ENCODE measurements at places on chromosomes 12 and 14. TPM values are rescaled to one million over a fixed set of nuclear protein-coding genes. Genes with fewer than 3 reads are reported as not detected.

DNA sequence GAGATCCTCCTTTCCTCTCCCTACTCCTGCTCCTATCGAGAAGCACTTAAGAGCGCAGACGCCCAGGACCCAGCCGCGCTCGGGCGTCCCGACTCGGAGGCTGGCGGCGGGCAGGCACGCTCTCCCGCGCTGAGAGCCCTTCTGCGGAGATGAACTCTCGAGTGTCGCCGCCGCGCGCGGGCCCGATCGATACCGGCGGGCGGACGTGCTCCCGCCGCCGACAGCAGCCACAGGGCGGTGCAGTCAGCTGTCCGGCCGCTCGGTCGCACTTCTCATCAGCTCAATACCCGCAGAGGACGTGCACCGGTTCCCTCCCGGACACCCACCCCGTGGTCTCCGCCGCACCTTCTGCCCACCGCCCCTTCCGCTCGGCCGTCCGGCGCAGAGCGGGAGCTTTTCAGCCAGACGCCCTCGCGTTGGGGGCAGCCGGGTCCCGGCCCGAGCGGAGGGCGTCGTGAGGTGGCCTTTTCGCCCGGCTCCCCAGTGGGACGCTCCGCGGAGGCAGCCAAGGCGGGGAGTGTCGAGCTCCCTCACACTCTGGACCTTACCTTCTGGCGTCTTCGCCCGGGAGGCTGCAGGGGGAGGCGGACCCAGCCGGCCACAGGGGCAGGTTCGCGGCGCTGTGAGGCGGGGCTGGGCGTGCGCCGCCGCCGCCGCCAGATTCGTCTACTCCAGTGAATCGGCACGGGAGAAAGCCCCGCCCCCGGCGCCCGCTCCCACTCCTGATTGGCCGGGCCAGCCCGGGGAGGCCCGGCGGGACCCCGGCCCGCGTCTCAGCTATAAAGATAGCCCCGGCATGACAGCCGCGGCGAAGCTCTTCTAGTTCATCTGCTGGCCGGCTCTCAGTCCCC is at the start of gene INSM2:
TSS of gene INSM2 (plus strand) at position 808 of the 851 bp plus-strand sequence. CDS start 89 bp downstream, outside the sequence.
- DNase-seq: peak; percentile 48

GRCh38 chr12:132672116-132672515 is 15.0 kb downstream of the POLE start:
- DNase-seq: no peak

- DNase-seq: no peak
These were observed 8.9 kb upstream of the B4GALNT1 start for GRCh38 chr12:57641699-57642442.

DNA sequence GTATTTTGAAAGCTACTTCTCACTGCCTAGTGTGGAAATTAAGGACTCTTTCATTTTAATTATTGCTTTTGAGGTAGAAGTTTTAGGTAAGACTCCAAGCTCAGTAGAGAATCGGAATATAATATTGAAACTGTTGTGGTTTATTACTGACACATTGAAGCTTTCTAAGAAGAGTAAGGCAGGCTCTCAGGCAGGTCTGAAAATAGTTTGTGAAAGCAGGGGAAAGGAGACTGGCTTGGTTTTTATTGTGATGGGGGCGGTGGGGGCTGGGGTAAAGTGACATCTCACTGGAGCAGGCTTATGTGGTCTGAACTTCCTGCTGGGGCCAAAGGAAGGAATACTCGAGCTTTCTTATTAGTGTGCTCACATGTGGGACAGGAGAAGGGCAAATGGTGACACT is 79.5 kb downstream of the OTOGL start:
- no peak for DNase-seq

DNA sequence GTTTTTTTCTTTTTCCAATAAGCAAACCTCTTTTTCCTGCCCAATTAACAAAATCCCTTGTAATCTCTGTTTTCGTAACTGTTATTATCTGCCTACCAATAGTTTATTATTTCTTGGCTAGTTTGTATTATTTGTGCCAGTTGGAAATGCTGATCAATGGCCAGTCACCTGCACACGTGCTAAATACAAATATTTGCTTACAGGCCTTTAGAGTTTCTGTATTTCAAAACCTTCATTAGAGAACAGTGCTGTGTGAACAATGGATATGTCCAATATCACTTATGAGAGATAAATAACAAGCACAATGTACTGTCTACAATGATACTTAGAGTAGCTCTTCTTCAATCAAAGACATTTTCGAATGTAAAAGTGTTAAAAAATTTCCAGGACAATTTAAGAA is 10.8 kb upstream of the DYRK2 start:
- DNase-seq: no peak

GRCh38 chr14:37483672-37484071 is 111.4 kb downstream of the FOXA1 start:
- DNase-seq: no peak

DNA sequence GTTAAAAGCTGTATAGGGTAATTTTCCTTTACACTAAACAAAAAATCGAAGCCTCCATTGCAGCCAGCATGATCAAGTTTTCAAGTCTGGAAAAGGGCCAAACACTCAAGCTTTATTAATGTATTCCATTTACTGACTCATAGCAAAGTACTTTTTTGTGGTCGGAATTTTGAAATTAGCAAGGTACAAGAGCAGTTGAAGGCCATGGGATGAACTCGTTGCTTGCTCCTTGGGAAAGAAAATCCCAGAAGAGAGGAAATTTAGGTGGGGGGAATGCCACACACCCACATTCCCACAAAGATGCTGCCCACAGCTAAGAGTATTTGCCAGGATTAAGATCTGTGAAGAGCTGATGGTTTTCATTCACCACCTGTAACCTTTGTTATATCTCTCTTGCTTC is 333.7 kb downstream of the EGLN3 start:
- no peak for DNase-seq

TTC7B gene
- 31.5 TPM for polyA plus RNA-seq

DNA sequence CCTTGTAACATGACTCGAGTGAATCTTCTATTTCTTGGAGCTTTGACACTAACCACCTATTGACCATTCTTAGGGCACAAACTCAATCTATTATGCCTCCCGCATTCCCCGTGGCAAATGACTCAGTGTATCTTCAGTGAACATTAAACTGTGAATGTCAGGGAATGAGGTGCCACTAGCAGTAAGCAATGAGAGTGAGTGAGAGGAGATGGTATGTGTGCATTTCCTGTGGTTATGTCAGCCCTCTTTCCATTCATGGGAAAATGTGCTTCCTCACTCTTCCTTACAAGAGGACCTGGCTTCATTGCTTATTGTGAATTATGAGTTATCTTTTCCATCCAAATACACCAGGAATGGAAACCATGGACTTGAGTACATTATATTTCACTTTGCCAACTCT is 229.2 kb downstream of the EMP1 start:
- DNase-seq: peak; percentile 47

FOXN4 gene
- 0.52 TPM for polyA plus RNA-seq

GRCh38 chr12:5012337-5012736 is 31.3 kb upstream of the KCNA5 start:
- no peak for DNase-seq

- no peak for DNase-seq
These were observed 23.8 kb downstream of the GNS start for GRCh38 chr12:64735442-64735841.

GRCh38 chr14:26531894-26532293 is 65.9 kb downstream of the NOVA1 start:
- DNase-seq: no peak

DNA sequence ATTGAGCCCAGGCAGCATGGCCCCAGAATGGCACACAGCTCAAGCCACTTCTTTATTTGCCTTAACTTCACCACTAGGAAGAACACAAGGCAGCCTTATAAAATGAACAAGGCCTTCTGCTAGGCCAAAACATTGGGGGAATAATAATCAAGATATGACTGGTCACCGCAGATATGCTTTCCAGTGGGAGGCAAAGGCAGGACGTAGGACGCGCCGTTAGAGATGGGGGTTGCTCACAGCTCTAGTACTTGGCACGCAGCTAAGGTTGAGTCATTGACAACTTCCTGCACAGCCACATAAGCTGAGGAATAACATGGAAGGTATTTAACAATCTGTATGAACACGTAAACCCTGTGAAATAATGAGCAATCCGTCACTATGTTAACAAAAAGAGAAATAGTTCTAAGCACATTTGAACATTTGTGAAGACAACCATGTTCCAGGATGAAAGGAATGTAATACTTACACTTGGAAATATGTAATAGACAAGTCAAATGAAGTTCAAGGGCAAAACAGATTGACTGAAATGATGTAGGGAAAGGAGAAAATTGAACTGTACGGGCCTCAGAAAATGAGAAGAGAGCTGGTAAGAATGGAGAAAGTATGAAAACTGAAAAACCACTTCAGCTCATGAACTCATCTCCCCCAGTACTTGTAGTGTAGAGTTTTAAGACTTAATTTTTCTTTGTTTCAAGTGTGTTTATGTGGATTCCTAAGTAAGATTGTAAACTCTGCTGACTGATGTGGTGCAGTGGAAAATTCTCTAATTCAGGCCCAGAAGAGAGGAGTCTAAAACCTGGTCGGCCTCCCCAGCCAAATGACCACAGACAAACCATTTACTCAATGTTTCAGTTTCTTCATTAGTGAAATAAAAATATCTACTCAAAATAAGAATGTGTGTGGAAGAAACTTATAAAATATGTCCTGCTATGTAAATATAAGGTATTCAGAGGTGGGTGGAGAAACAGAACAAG is 59.3 kb upstream of the CCDC91 start:
- peak; percentile 39 for DNase-seq

- DNase-seq: no peak
These were observed 353.0 kb upstream of the TMTC1 start for GRCh38 chr12:30136696-30137095.

SOAT2 gene
- polyA plus RNA-seq: 4.8 TPM

PROX2 gene
- polyA plus RNA-seq: 0.44 TPM

DNA sequence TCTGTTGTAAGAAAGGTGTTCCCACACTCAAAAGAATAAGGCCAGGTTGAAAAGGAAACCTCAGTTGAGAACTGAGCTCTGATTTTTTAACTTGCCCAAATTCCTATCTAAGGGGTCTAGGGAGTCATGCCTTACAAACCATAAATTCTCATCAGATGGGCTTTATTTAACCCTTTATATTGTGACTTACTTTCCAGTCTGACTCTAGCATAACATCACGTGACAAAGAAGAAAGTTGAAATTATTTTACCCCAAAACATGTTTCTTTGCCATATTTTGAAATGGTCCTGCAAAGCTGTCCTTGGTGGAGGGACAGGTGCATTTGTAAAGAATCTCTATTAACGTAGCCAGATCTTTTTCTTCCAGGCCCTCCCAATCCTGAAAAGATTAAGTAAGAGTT is 411.7 kb downstream of the GALC start:
- DNase-seq: no peak

DNA sequence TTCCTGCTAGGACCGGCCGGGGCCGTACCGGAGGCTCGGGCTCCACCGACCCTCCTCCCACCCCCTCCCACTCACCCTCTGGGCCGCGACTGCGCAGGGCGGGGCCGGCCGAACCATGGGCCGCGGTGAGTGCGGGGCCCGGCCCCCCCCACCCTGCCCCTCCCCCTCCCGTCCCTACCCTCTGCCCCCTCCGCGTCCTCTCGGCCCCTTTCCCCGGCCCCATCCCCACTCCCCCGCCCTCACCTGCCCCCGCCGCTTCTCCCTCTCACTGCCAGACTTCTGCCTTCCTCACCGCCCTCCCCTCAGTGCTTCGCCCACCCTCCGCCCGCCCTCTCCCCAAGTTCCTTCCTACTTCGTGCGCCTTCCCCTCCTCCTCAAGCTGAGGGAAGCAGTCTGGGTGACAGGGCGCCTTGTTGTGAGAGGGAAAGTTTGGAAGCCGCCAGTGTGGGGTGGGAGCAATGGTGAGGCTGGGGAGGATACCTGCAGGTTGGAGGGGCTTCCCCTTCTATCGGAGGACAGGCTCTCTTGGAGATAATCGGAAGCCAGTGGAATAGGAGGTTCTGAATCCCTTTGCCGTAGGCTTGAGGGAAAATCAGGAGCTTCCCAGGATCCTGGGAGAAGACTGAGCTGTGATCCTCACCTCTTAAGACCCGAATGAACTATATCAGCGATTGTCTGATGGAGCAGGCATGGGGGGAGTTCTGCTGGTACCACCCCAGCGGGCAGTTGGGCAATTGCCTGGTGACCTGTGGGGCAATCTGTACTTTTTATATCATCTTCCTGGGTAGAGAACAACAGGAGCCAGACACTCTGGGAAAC is 472 bp downstream of the MBD6 start:
- peak; percentile 90 for DNase-seq

Data from muscle of leg (tissue), 16 donors.